ENCODE measurements at places on chromosomes 4 and X. TPM values are rescaled to one million over a fixed set of nuclear protein-coding genes. Genes with fewer than 3 reads are reported as not detected.

DNA sequence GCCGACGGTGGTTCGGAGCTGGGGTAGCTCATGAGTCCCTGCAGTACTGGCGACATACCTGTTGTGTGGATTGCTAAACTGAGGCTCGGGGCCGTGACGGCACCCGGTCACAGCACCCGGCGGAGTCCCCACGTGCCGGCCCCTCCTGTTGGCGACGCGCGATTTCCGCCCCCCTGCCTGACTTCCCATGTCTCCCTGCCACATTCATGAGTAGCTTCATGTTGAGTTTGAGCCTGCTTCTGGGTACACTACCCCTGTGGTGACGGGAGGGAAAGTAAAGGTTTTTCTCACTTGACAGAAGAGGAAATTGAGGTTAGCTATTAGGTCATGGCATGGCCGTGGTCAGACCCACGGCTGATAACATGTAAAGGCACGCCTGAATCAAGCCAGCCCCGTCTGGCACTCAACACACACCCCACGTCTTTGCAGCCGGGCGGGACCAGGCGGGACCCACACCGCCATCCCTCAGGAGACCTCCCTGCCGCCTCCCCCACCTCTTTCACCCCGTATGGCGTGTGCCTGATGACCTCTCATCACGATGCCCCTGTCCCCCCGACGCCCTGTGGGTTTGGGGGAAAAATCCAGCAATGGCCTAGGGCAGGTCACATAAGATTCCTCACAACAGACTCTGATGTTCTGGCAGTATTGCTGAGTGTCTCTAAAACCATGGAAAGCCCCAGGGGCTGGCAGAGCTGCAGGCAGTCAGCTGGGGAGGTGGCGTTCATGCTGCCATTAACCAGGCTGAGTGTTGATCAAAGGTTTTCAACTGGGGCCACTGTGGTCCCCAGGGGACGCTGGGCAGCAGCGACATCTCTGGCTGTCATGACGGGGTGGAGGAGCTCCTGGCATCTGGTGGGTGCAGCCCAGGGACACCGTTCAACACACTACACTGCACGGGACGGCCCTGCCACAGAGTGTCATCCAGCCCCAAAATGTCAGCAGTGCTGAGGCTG, 29.2 kb downstream of the P2RY8 start:
- no peak for DNase-seq

Gene CCKAR
- total RNA-seq, result not detected

DNA sequence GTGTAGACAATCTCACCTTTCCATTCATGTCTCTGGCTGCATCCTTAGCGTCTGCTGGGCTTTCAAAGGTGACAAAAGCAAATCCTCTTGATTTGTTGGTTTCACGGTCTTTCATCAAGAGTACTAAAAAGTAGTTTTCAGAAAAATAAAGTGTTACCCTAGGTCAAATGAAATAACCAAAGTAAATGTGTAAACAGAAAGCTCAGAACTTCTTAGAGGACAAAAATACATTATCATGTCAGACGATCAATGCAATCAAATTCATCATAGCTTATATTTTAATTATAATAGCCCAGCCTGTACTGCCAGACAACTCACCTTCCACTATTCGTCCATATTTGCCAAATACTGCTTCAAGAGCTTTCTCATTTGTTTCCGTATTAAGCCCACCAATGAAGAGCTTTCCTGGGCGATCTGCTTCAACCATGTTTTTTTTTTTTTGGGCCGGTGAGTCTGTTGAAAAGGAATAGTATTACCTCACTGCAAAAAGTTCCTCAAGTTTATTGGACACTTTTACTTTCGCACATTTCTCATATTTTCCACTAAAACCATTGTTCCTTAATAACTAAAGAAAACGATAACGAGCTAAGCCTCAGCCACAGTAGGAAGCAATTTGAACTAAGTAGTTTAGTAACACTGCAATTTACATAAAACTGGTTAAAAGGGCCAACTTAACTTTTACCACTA, 1.4 kb downstream of the RBMX start:
- no peak for DNase-seq

Gene TREX2
- total RNA-seq, result not detected

Gene ASB12
- not detected for total RNA-seq

Gene PRDM8
- total RNA-seq, result 0.03 TPM

DNA sequence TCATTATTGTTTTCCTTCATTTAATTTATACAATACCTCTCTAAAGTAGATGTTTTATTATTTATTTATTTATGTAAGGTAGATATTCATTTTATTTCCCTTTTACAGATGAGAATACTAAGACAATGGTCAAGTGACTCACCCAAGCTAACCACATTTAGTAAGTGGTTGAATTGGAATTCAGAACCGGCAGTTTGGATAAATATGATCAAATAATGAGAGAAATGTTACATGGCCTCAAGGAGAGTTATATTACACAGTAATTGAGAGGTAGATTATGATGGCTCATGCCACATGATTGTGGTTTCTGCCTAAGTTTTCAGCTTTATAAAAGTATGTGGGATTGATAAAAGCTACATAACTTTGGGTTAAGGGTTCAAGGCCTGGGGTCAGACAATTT, 239.4 kb upstream of the BOD1L1 start:
- no peak for DNase-seq

DNA sequence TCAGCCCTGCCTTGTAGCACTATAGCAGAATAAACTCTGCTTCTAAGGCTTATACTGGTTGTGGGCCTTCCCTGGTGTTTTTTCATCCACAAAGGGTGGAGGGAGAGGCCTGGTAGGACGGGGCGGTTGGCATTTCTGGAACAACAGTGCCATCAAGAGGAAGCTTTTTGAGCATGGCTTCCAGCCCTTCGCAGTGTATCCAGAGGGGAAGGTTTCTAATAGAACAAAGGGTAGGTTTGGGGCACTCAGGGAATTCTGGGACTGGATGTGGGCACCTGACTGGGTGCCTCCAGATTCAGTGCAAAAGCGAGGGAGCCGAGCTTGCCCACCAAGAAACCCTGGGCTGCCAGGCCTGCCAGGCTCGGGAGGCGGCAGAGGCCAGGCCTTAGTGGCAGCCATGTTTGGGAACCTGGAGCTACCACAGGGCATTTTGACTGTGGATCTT, 229.6 kb upstream of the AGTR2 start:
- DNase-seq, result peak; percentile 84

GRCh38 chr4:137621056-137621455, 88.8 kb upstream of the PCDH18 start:
- DNase-seq, result peak; percentile 71

GRCh38 chr4:40199179-40199670, 2.4 kb downstream of the RHOH start:
- DNase-seq, result no peak

DNA sequence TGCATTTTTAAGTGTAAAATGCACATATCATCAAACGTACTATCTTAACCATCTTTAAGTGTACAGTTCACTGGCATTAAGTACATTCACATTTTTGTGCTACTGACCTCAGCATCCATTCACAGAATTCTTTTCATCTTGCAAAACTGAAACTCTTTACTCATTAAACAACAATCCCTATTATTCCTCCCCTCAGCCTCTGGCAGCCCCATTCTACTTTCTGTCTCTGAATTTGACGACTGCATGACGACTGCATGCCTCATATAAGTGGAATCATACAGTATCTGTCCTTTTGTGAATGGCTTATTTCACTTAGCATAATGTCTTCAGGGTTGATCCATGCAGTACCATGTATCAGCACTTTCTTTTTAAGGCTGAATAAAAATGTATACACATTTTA, 38.7 kb downstream of the CNKSR2 start:
- no peak for DNase-seq

DNA sequence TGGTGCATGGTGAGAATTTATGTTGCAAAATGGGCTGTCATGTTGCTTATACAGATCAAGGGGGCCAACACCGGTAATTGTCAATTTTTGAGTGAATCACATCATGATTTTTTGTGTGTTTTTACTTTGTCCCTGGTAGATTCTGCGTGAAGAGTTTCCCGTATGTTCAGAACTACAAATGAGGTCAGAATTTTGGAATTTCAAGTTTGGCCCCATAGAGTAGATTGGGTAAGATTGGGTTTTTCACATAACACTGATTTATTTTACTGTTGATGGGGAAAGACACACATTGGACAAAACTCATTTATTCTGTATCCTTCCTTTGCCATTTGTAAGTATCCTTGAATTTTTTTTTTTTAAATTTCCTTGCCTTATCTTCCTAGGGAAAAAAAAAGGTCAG, 158.5 kb upstream of the MXRA5 start:
- DNase-seq, result no peak

- no peak for DNase-seq
These were observed 56.7 kb downstream of the RAPGEF2 start for GRCh38 chr4:159159611-159160010.

Gene GAGE12H
- total RNA-seq, result not detected

DNA sequence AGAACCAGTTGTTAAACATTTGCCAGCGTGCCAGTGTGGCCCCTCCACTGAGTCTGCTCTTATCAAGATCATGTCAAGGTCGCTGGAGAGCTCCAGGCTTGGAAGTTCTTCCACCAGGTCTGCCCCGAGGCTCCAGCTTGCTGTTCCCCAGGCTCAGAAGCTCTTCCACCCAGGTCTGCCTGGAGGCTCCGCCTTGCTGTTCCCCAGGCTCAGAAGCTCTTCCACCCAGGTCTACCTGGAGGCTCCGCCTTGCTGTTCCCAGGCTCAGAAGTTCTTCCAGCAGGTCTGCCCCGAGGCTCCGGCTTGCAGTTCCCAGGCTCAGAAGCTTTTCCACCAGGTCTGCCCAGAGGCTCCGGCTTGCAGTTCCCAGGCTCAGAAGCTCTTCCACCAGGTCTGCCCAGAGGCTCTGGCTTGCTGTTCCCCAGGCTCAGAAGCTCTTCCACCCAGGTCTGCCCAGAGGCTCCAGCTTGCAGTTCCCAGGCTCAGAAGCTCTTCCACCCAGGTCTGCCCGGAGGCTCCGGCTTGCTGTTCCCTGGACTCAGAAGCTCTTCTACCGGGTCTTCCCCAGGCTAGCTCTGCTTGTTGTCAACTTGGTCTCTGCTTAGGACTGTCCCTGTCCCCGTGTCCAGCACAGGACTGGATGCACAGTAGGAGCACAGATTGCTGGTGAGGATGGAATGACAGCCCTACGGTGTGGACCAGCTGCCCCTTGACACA, 54.4 kb downstream of the HMX1 start:
- DNase-seq, result no peak

DNA sequence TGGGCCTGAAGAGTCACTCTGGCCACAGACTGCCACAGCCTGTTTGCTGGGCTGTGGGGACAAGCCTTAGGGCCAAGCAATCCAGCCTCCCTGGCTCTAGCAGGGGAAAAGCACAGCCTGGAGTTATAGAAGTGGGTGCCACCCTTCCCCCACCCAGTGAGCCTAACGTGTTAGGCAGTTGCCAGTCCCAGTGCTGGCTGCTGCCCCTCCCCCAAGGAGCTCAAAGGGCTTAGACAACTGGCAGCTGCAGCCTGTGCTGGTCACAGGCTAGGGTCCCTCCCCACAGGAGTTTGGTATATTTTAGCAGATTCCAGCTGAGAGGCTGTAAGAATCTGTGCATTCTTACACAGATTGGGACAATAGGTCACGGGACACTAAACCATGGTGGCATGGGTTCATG, 370.3 kb upstream of the FGF16 start:
- peak; percentile 8 for DNase-seq

- DNase-seq, result no peak
These were observed 68.5 kb upstream of the TMEM164 start for GRCh38 chrX:109934434-109934833.

GRCh38 chrX:3501833-3502535, 155.5 kb upstream of the MXRA5 start:
- DNase-seq, result no peak

Gene TAF9B
- 71.5 TPM for total RNA-seq

DNA sequence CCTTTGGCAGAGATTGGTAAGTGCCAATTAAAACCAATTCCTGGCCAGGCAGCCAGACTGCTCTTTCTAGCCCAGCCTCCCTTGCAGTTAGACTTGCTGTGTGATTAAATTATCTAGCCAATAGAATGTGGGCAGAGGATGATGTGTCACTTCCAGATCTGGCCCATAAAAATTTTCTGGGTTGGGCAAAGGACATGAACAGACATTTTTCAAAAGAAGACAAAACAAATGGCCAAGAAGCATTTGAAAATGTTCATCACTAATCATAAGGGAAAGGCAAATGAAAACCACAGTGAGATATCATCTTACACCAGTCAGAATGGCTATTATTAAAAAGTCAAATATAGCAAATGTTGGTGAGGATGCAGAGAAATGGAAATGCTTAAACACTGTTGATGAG, 71.4 kb upstream of the STIM2 start:
- no peak for DNase-seq

Gene BTK
- not detected for total RNA-seq

Gene PABPC4L
- 1.6 TPM for total RNA-seq

Gene OTC
- not detected for total RNA-seq

Gene PGAM4
- total RNA-seq, result not detected

GRCh38 chr4:1246901-1247863, 1.7 kb downstream of the CTBP1 start:
- DNase-seq, result peak; percentile 54

- DNase-seq, result no peak
These were observed 26.1 kb downstream of the OTOP1 start for GRCh38 chr4:4200624-4201023.

Gene HDAC8
- total RNA-seq, result 28.4 TPM

Gene SPANXA2
- not detected for total RNA-seq

Gene NXF2
- total RNA-seq, result 0.22 TPM

GRCh38 chr4:37805091-37805490, 21.4 kb upstream of the PGM2 start:
- no peak for DNase-seq

- no peak for DNase-seq
These were observed 6.1 kb upstream of the LEF1 start for GRCh38 chr4:108174856-108175255.

Gene LDB2
- total RNA-seq, result 24.3 TPM

Gene PRPS2
- total RNA-seq, result 21.6 TPM

Gene FAM156B
- total RNA-seq, result 14.1 TPM

GRCh38 chrX:38819709-38820108, 18.4 kb downstream of the MID1IP1 start:
- DNase-seq, result no peak

Gene ADAMTS3
- total RNA-seq, result 2.0 TPM

Gene GAGE1
- not detected for total RNA-seq

Gene KLHL5
- 45.5 TPM for total RNA-seq

Gene CFI
- total RNA-seq, result not detected

Data from neural progenitor cell (in vitro differentiated cells).